Activated CD4-positive, alpha-beta memory T cell treated with anti-CD3 and anti-CD28 coated beads for 36 hours (primary cell): ENCODE measurements at places on chromosomes 7 and 10.
A peak's percentile ranks its signal among the peaks of the same experiment; 100 is the strongest.

GRCh38 chr10:75021379-75022249 is 89.8 kb upstream of the SAMD8 start:
- no peak for DNase-seq

DNA sequence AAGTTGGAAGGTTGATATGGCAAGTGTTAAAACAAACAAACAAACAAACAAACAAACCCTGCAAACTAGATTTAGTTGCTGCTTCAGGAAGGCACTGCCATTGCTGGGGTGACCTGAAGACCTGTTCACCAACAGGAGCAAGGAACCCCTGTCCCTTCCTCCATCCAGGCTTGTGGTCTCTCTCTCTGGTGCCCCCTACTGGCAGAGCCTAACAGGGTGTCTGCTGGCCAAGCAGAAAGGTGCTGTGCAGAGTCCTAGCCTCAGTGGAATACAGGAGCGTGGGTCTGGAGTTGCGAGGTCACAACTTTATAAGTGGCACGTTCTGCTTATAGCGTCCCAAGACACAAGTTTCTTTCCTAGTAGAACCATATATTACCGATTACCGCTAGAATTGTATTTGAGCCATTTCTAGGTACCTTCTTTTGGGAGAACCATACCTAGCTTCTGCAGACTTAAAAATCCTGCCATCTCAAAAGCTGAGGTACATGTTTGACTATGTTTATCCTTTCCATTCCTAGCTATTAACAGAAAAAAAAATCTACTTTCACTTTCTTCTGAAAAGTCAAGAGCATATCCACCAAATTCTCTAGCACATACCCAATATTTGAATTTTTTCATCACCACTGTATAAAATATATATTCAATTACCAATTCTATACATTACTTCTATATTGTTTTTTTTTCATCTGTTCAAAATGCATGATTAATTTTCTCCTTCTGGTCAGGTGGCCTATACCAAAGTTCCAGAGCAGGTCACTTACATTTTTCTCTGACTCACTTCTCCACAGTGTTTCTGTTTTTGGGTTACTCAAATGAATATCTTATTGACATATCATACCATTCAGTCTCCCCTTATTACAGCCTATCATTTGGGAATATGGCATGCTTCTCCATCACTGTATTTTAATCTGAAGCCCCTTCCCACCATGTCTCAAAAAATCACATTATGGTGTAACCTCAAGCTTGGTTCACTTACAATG is 29.1 kb upstream of the CALD1 start:
- peak; percentile 83 for DNase-seq

DNA sequence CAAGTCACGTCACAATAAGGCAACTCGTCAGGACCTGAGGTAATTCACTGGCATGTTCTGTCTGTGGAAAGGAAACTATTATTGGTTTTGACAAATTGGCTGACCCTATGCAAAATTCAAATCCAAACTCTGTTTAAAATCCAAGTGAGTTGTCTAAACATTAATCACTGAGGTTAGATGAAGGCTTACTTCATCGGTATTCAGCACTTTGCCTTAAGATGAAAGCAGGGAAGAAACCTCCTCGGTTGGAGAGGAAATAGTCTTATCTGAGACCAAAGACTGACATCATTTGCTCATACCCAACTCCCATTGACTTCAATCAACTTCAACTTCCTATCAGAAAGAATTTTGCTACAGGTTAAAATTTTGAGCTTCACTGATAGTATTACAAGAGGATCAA is 355.1 kb upstream of the MBL2 start:
- no peak for DNase-seq

DNA sequence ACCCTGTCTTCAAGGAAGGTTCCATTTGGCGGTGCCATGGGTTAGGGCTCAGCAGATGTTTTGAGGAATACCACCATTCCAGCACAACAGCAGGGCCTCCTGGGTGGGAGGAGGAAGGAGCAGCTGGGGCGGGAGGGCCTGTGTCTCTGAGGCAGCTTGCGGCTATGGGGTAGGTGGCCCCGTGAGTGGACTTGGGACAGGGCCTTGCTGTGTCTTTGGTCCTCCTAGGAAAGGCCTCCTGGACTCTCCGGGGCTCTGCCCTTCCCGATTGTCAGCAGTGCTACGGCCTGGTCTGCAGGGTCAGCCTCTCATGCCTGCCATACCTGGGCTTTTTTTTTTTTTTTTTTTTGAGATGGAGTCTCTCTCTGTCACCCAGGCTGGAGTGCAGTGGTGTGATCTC is 96.7 kb downstream of the PAXIP1 start:
- no peak for DNase-seq

- DNase-seq = no peak
Measured at GRCh38 chr10:109863775-109864174, 59.5 kb downstream of the XPNPEP1 start.

GRCh38 chr10:51770709-51771108 is 71.3 kb upstream of the CSTF2T start:
- DNase-seq = no peak
